Daoy (cell line): ENCODE measurements at places on chromosomes 4 and X. TPM values are rescaled to one million over a fixed set of nuclear protein-coding genes. Genes with fewer than 3 reads are reported as not detected.
A peak's percentile ranks its signal among the peaks of the same experiment; 100 is the strongest.

NDST4 gene
- total RNA-seq = not detected in 2 replicates

PHKA1 gene
- 6.4 and 9.5 TPM in 2 replicates for total RNA-seq

SPANXN3 gene
- total RNA-seq = not detected in 2 replicates

PCDH11X gene
- total RNA-seq = not detected in 2 replicates

EDNRA gene
- total RNA-seq = 0.11 TPM in 1 of 2 replicates, not detected in the other

XK gene
- 1.7 and 2.0 TPM in 2 replicates for total RNA-seq

C4orf50 gene
- total RNA-seq = not detected in 2 replicates

MAGEA2B gene
- total RNA-seq = 45.1 and 48.6 TPM in 2 replicates

PPEF1 gene
- 0.03 and 0.80 TPM in 2 replicates for total RNA-seq

DRD5 gene
- not detected in 2 replicates for total RNA-seq

LUZP4 gene
- total RNA-seq = not detected in 2 replicates

MAGEB1 gene
- 30.3 and 39.3 TPM in 2 replicates for total RNA-seq

MED14 gene
- total RNA-seq = 17.4 and 43.6 TPM in 2 replicates

SATL1 gene
- total RNA-seq = 0.60 TPM in 1 of 2 replicates, not detected in the other

RNF212 gene
- total RNA-seq = not detected in 2 replicates

- DNase-seq = no peak
These were observed 5.0 kb downstream of the PLP2 start for GRCh38 chrX:49176421-49177326.

GRCh38 chr4:147981305-147981704, 249.4 kb downstream of the ARHGAP10 start:
- no peak for DNase-seq

DNA sequence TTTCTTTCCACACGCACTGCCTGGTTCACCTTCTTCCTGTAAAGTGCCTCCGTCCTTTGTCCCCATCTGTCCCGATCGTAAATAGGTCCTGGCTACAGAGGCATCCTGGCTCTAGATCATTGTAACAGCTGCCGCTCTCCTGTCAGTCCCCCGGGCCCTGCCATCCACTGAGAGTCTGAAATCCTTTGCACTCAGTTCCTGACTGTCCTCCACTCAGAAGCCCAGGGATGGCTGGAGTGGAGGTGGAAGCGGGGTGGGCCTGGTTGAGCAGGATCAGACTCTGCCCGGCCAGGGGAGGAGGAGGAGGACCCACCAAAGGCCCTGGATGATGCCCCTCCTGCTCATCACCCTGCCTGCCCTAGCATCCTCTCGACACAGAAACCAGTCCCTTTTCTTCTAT, 29.8 kb downstream of the PIGG start:
- DNase-seq = no peak

- DNase-seq = no peak
These were observed 67.7 kb upstream of the LRPAP1 start for GRCh38 chr4:3599951-3600350.

- no peak for DNase-seq
These were observed 23.7 kb downstream of the SULT1E1 start for GRCh38 chr4:69836287-69836686.

- DNase-seq = no peak
These were observed 95.0 kb upstream of the SLC34A2 start for GRCh38 chr4:25560605-25561004.

GRCh38 chrX:4320436-4320947, 607.0 kb upstream of the PRKX start:
- DNase-seq = no peak

- DNase-seq = no peak
These were observed 137.5 kb downstream of the RASL11B start for GRCh38 chr4:52999626-53000025.

DNA sequence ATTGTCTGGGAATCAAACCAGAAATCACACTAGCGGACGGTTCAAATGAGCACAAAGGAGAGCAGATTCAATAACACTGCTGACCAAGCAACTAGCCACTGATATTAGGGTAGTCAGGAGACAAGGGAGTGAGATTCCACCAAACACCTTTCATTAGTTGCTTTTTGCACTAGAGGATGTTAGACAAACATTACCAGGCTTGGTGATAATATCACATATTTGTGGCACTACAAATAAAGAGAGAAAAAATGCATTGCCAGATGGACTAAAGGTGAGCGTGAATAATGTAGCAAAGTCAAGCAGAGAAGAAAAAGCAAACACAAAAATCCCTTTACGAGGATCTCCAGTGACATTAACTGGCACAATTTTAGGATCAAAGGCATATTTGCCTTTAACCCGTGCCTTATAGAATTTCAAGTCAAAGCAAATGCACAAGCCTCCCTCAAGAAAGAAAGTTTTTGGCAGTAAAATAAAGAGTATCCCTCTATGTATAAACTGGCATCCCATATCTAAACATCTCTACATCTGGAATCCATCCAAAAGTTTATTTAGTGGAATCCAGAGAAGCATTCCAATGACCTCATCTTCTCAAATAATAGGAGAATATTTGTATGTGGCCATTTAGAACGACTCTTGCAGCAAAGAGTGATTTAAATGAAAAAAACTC, 290.9 kb downstream of the KCTD8 start:
- no peak for DNase-seq

DNA sequence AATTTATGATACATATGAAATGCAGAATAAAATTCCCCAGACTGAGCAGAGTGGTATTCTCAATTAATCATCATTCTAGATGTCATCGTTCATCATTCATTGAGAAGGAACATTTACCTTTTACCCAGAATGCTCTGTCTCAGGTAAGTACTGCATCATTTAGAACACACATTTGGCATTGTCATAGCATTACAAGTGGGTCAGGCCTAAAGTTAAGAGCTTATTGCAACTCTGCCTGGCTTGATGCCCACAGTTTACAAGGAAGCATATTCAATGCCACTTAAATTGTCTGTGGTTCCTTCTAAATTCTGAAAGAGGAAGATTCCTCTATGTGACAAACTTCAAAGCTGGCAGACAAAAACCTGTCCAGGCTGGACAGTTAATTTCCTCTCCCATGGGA, 87.3 kb downstream of the CAMK2D start:
- no peak for DNase-seq

DNA sequence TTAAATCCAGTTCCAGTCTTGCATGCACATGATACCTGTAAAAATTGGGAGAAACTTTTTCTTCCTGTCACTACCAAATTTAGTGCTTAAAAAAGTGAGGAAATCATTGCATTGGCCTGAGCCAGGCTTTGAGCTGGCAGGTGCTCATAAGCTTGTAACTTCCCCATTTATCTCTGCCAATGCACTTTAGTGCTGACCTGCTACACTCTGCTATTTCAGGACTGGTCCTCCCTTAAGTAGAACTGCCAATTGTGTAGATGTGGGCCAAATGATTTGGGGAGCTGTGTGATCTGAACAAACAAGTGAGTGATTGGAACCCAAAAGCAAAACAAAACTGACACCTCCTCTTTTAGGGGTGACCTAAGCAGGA, 51.8 kb downstream of the ZNF827 start:
- no peak for DNase-seq

DNA sequence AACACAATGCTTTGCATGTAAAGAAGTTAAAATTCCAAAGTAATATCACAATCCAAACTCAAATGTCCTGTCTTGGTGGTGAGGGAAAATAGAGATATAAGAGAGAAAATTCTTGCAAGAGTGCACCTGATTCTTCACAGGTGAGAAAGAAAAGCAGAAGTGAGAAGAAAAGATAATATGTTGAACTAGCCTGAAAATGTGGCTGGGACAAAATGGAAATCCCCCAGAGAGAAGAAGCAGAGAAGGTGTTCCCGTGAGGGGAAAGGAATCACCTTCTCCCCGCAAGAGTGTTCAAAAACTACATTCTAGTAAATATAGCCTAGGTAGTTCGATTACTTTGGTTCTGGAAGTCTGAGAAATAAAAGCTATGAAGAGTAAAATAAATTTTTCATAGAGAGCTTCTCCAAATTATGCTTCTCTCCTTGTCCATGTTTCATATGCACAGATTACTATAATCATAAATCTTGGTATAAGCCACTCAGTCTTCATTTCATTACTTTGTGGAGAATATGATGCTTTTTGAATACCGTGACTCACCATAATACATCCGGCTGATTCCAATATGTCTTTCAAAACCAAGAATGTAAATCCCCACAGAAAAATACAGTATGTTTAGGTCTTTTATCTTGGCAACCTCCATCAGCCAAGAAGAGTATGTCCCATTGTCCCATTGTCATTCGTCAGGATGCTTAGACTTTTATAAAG, 63.1 kb downstream of the COX18 start:
- DNase-seq = no peak

- no peak for DNase-seq
These were observed 156.4 kb downstream of the ARX start for GRCh38 chrX:24859211-24859841.

DNA sequence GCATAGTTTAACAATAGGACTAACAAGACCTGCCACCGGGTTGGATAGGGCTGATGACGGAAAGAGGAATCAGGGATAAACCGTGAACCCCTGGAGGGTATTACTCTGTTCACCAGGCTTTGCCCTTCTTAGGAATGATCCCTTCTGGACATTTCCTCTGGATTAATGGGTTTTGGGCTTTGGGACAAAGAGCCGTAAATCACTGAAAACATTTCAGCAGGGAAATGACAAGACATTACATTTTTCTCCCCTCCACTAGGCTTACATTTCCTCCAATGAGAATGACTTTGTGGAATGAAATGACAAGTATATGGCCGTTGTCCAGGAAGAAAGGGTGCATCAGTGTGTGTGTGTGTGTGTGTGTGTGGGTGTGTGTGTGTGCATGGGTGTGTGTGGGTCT, 25.9 kb upstream of the RBPJ start:
- no peak for DNase-seq

- DNase-seq = no peak
These were observed 714.1 kb downstream of the FAT4 start for GRCh38 chr4:126028876-126029275.

GRCh38 chrX:51316271-51316670, 16.4 kb upstream of the NUDT10 start:
- no peak for DNase-seq

GRCh38 chr4:145299380-145300076, 119.1 kb upstream of the OTUD4 start:
- peak; percentile 71 for DNase-seq

GRCh38 chr4:84632092-84632491, 49.2 kb downstream of the CDS1 start:
- DNase-seq = peak; percentile 4

GRCh38 chrX:106874075-106874474, 29.1 kb downstream of the RIPPLY1 start:
- DNase-seq = no peak

DNA sequence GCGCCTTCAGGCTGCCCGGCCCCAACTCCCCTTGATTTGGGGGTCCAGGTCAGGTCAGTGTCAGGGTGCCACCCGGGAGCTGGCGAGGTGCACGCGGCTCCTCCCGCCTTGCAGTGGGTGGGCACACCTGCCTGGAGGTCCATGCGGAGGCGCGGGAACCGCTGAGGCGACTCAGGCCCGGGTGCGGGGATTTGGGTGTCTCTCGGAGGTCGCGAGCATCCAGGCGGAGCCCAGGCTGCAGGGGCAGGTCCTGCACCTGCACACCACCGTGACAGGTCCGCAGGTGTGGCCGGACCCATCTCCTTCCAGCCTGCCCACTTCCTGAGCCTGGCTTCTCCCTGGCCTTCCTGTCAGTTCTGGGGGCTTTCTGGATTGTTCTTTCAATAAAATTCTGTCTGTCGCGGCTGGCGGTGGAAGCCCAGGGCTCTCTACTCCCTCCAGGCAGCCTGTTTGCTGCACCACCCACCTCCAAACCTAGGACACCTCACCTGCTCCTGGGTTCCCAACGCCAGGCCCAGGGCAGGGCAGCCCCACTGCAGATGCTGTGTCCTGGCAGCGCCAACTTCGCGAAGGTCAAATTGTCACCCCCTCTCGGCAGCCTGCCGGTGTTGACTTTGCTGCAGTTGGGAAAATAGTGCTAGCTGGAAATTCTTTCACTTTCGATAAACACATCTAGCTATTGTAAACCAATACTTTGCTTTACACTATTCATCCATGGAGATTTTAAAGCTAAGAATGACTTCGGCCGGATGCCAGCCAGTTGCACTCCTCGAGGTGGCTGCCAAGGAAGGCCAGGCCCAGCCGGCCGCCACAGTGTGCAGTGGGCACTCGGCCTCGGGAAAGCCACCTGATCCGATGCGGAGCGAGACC, 35.9 kb downstream of the FGFRL1 start:
- no peak for DNase-seq

GRCh38 chr4:31968842-31969241, 1248.7 kb downstream of the PCDH7 start:
- DNase-seq = no peak

GRCh38 chrX:12471061-12471460, 320.2 kb upstream of the PRPS2 start:
- no peak for DNase-seq

- no peak for DNase-seq
These were observed 227.6 kb upstream of the PPP1R2C start for GRCh38 chrX:43005561-43005960.

DNA sequence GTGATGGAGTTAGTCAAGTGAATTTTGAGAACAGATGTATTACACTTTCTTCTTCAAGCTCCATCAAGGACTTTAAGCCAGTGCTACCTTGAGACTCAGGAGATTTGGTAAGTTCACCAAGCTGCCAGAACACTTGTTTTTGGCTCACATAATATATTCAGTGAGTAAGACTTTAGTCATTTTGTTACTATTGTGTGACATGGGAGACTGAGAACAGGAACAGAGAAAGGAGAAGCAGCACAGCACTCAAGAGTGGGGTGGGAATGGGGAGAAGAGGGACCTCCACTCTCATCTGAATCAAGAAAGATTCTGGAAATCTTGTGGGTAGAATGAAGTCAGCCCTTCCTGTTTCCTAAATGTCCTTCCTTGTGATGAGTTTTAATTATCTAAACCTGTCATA, 87.3 kb upstream of the TET2 start:
- peak; percentile 1 for DNase-seq

- no peak for DNase-seq
These were observed 97.8 kb downstream of the WFS1 start for GRCh38 chr4:6367371-6367851.

DNA sequence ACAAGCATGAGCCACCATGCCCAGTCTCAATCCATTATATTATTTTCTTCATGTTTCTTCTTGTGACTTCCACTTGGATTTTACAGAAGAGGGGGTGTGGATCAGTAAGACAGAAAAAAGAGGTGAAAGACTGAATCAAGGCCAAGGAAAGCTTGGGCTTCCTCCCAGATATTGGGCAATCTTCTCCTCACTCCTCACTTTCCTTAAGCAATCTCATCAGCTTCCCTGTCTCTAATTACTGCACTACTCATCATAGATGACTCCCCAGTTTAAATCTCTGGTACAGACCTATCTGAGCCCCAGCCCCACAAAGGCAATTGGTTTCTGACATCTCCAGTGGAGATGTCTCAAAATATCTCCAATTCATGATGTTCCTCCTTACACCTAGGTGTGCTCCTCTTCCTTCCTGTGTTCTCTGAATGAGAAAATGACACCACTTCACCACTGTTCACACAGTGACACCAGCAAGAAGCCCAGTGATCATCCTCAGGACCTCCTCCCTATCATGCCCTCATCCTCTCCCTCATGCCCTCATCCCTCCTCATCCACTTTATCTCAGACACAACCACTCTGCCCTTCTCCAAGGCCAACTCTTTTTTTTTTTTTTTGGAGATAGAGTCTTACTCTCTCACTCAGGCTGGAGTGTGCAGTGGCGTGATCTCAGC, 44.8 kb upstream of the HERC6 start:
- DNase-seq = no peak

GRCh38 chr4:170931321-170931720, 841.6 kb upstream of the AADAT start:
- DNase-seq = no peak
